ENCODE measurements at places on chromosomes 5 and 9. TPM values are rescaled to one million over a fixed set of nuclear protein-coding genes. Genes with fewer than 3 reads are reported as not detected.
A peak's percentile ranks its signal among the peaks of the same experiment; 100 is the strongest.

GRCh38 chr5:124996023-124996763, 249.8 kb upstream of the ZNF608 start:
- peak; percentile 40 for DNase-seq

Gene NR4A3
- 3.6 TPM for total RNA-seq

Gene ATP10B
- not detected for total RNA-seq

- no peak for DNase-seq
Observed at GRCh38 chr9:16364347-16364746, 506.1 kb downstream of the BNC2 start.

GRCh38 chr9:20948703-20949102, 82.7 kb downstream of the HACD4 start:
- no peak for DNase-seq

GRCh38 chr5:12023614-12024241, 119.5 kb upstream of the CTNND2 start:
- DNase-seq: peak; percentile 25

DNA sequence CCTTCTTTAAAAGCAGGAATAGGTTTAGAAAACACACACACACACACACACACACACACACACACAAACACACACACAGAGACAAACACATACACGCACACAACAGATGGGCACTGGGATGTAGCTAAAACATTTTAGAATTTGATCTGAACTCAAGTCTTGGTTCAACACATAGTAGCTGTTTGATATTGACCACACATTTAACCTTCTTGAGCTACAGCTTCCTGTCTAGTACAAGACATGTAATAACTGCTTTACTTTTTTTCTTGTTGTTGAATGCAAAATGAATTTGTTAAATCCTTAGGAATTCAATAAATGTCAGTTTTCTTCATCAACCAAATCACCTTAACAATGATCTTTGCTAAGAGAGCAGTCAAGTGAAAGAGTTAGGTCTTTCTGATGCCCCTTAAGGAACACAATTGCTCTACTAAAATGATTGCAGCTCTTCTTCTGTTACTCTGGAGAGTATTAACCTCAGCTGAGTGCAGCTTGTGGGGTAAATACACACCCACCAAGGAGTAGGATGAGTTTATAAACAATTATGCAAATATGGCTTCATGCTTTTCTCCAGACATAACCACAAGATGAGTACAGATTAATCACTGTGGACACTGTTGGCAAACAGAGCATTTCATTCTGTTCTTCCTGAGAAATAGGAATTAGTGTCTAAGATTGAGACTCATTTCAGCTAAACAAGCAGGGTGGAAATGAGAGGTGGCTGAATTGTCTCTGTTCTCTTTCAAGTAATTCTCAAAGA, 302.9 kb upstream of the PAPPA start:
- DNase-seq: peak; percentile 80

Gene PCDHB8
- total RNA-seq: 5.3 TPM

Gene SPARC
- total RNA-seq: 15,667 TPM

Gene NKD2
- 0.48 TPM for total RNA-seq

Gene DDX4
- total RNA-seq: not detected

Gene WDR70
- 34.7 TPM for total RNA-seq

GRCh38 chr5:78611126-78611605, 37.4 kb downstream of the LHFPL2 start:
- DNase-seq: no peak

Gene C6
- not detected for total RNA-seq

DNA sequence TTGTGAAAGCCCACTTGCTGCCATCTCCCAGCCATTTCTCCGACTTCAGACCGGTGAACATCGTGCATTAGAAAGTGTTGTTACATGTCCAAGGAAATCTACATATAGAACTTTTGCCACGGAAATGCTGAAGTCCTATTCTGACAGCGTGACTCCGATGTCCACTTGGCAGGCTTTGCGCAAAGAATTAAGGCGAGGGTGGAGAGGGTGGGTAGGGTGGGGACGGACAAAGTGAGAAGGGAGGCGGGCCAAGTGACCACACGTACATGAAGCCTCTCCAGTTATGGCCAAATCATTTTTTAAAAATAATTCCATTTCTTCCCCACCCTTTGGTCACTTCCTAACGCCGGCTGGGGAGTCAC, 460 bp upstream of the ACO1 start:
- DNase-seq: no peak

Gene ADAMTS13
- total RNA-seq: 7.3 TPM

- DNase-seq: peak; percentile 10
Observed at GRCh38 chr5:109016300-109016699, 268.6 kb downstream of the FER start.

Gene SAPCD2
- total RNA-seq: 0.43 TPM

GRCh38 chr9:20352591-20352990, 269.7 kb downstream of the MLLT3 start:
- no peak for DNase-seq

DNA sequence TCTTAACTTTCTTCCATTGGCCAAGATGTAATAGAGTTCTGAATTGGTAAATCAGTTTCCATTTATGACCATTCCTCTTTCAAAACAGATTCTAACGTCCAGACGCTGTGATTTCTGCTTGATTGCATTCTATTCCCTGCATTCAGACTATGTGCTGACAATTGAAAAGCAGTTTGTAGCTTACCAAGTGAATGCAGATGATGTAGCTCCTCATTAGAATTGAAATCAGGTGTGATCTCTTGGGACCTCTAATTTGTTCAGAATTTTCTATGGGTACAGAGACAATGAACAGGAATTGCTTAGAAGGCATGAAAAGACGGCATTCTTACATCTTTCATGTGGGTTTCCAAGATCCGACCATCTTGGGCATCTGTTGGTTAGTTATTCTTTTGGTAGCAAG, 191.9 kb downstream of the NTRK2 start:
- DNase-seq: no peak

- peak; percentile 66 for DNase-seq
Observed at GRCh38 chr5:83496626-83497025, 25.1 kb downstream of the VCAN start.

Gene DCTN4
- 57.0 TPM for total RNA-seq

GRCh38 chr5:94196953-94197352, 421.5 kb downstream of the KIAA0825 start:
- peak; percentile 8 for DNase-seq

GRCh38 chr5:124729720-124730359, 16.6 kb downstream of the ZNF608 start:
- DNase-seq: peak; percentile 93

DNA sequence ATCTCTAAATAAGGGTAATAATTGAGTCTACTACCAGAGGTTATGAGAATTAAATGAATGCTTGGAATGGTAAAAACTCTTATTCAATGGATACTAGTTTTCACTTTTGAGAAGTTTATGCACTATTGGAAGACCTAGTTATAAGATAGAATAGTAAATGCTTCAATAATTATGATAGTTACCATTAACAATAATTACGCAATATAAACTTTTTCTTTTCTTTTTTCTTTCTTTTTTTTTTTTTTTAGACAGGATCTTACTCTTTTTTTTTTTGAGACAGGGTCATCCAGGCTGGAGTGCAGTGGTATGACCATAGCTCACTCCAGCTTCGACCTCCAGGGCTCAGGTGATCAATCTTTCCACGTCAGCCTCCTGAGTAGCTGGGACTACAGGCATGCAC, 6.7 kb downstream of the ALDOB start:
- no peak for DNase-seq

Gene ZFP37
- 2.1 TPM for total RNA-seq

DNA sequence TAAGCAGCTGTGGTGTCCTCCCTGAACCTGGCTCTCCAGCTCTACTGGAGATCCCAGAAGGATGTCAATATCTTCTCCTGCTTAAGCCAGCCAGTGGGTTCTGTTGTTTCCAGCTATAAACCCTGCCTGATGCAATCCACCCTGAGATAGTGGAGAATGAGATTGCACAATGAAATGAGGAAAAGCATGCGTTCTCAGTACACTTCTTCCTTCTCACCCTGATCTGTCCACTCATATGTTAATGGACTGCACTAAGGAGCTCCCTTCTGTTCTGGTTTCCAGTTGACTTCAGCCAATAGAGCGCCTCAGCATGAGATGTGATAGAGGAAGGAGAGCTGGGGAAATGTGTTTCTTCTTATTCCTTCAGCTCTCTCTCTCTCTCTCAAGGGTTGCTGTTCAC, 40.0 kb upstream of the CDH6 start:
- no peak for DNase-seq

- peak; percentile 47 for DNase-seq
Observed at GRCh38 chr9:96417051-96417586, 1.1 kb downstream of the ZNF367 start.

Gene MAP1B
- 476 TPM for total RNA-seq

- peak; percentile 15 for DNase-seq
Observed at GRCh38 chr9:113343732-113344231, 3.7 kb upstream of the WDR31 start.

DNA sequence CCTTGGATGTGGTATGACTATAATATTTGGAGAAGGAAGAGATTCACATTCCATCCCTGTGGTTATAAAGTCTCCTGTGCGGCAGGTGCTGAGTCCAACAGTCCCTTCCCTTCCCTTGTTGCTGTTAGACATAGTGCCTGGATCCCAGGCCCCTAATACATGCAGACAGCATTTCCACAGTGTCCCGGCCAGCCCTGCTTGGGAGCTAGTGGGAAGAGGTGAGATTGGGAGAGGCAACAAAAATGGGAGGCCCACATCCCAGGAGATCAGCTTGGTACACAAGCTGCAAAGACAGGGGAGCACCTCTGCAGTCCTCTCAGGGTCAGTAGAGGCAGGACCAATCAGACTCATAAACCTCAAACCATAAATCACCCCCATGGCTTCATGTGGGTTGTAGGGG, 3.3 kb upstream of the NEURL1B start:
- DNase-seq: no peak

DNA sequence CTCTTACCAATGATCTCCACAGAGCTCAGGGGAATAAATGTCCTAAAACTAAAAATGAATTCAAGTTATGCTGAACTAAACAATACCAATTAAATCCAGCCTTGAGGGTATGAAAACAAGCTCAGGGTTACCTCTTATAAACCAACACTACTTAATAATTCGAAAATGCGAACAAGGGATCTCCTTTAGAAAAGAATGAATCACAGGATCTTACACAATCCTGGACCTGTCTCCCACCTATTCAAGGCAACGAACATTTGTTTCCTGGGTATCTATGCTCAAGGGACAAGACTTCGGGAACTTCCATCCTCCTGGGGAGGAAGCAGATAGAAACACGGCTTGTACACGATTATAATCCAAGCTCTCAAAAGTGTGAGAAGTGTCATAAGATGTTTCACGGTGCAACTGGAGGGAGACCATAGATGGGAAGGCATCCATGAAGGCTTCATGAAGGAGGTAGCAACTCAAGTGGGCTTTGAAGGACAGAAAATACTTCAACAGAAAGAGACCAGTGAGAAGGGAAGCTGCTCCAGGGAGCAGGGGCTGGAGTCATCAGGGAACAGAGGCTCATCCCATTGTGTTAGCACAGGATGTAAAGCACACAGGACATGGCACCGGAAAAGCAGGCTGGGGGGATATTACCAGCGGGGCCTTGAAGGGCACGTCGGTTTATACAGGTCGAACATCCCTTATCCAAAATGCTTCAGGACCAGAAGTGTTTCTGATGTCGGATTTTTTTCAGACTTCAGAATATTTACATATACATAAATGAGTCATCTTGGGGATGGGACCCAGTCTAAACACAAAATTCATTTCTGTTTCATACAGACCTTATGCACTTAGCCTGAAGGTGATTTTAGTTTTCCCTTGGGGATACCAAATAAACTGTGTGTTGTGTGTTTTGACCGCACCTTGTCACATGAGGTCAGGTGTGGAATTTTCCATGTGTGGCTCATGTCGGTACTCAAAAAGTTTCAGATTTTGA, 87.4 kb downstream of the TLE1 start:
- peak; percentile 29 for DNase-seq

DNA sequence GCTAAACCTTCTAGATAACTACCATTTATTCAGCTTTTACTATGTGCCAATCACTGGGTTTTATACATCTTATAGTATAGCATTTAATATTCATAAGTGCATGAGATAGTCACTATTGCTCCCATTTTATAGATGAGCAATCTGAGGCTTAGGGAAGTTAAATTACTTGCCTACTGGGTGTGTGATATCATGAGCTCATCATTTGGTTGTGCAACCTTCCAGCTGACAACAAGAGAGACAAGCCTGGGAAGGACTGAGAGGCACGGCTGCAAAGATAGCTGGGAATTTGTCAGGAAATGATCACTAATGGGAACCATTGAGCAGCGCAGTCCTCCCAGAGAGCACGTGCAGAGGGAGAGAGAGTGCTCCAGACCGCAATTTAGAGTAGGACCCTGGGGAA, 481.6 kb upstream of the KIF2A start:
- DNase-seq: no peak
